ENCODE measurements at places on chromosomes 11 and 22. TPM values are rescaled to one million over a fixed set of nuclear protein-coding genes. Genes with fewer than 3 reads are reported as not detected.

The TRIOBP gene
- 78.8 TPM for total RNA-seq

The IL10RA gene
- 37.7 TPM for total RNA-seq

The NOX4 gene
- total RNA-seq: 4.3 TPM

The PLA2G3 gene
- 5.0 TPM for total RNA-seq

The FOSL1 gene
- 2.2 TPM for total RNA-seq

The MOV10L1 gene
- 0.56 TPM for total RNA-seq

The TYR gene
- not detected for total RNA-seq

The MUC6 gene
- total RNA-seq: 0.09 TPM

The CDON gene
- 18.5 TPM for total RNA-seq

The SLC22A6 gene
- not detected for total RNA-seq

The SYCE3 gene
- not detected for total RNA-seq

The OPCML gene
- 0.12 TPM for total RNA-seq

The PATE4 gene
- total RNA-seq: not detected

The APLNR gene
- total RNA-seq: 4.1 TPM

The TMEM218 gene
- 20.5 TPM for total RNA-seq

The PDGFB gene
- total RNA-seq: 30.5 TPM

The OR6T1 gene
- not detected for total RNA-seq

The POLA2 gene
- 8.7 TPM for total RNA-seq

The RCOR2 gene
- 0.18 TPM for total RNA-seq

The GPHA2 gene
- total RNA-seq: not detected

The SMC1B gene
- total RNA-seq: not detected

The PHF21B gene
- total RNA-seq: not detected

The UFD1 gene
- total RNA-seq: 36.7 TPM

The SMTN gene
- total RNA-seq: 44.8 TPM

The OR8B3 gene
- not detected for total RNA-seq

The CTSF gene
- 31.2 TPM for total RNA-seq
